ENCODE measurements at places on chromosomes 4 and X.

- no peak for DNase-seq
These were observed 51.6 kb downstream of the KIT start for GRCh38 chr4:54709400-54709799.

DNA sequence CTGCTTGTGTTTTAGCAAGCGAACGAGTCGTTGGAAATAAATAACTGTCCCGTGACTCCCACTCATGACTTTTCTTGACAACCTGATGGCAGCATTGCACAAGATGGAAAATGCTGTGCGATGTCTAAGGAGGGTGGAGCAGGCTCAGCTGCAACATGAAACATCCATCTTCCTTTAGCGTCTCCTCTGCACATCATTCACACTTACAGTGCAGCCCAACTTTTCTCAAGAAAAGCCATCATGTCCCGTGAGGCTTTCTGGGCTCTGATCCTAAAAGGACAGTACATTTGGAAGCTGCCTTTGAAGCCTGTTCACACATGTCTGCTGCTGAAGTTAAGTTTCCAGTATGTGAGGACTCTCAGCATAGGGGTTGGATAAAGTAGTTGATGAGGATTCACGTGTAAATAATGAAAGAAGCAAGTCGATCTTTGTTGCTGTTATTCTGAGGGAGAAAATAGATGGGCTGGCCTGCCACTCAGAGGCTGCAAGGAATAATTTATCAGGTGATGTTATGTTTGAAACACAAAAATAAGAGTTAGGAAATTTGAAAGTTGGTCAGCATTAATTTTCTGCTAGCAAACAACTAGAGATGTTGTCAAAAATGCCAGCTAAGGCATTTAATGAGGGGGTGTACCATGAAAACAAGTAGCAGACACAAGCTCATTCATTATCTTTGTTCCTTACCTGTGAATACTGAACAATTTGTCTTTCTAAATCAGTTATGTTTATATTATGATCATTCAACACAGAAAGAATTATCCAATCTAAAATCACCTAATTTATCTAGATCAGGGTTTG is 328.7 kb upstream of the ZFP42 start:
- DNase-seq: no peak

- DNase-seq: no peak
These were observed 67.2 kb upstream of the C1GALT1C1 start for GRCh38 chrX:120697053-120697452.

- no peak for DNase-seq
These were observed 392.2 kb upstream of the ZFP42 start for GRCh38 chr4:187603093-187604025.

DNA sequence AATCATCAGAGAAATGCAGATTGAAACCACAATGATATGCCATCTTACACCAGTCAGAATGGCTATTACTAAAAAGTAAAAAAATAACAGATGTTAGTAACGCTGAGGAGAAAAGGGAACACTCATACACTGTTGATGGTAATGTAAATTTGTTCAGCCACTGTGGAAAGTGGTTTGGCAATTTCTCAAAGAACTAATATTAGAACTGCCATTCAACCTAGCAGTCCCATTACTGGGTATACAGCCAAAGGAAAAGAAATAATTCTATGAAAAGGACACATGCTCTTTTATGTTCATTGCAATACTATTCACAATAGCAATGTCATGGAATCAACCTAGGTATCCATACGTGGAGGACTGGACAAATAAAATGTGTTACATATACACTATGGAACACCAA is 566.3 kb downstream of the STPG2 start:
- DNase-seq: no peak
